ENCODE measurements at places on chromosomes 5 and 9.

- DNase-seq: no peak
Observed at GRCh38 chr5:26681861-26682260, 356.5 kb downstream of the CDH9 start.

- DNase-seq: no peak
Observed at GRCh38 chr5:10262121-10262774, 12.2 kb downstream of the CCT5 start.

- DNase-seq: no peak
Observed at GRCh38 chr9:5587024-5587423, 41.9 kb upstream of the RIC1 start.

GRCh38 chr5:553874-554273 is 29.6 kb upstream of the SLC9A3 start:
- DNase-seq: no peak

Data from activated T-helper 2 cell treated with anti-CD3 and anti-CD28 coated beads, Interferon-gamma antibody, Interleukin-2, Interleukin-4, amounts not matched to agents 10 μg/mL and 5 μg/mL and 100 μg/mL, durations not matched to agents 14 hours and 24 hours and 36 hours (primary cell).